ENCODE measurements at places on chromosomes 1 and 21.
A peak's percentile ranks its signal among the peaks of the same experiment; 100 is the strongest.

DNA sequence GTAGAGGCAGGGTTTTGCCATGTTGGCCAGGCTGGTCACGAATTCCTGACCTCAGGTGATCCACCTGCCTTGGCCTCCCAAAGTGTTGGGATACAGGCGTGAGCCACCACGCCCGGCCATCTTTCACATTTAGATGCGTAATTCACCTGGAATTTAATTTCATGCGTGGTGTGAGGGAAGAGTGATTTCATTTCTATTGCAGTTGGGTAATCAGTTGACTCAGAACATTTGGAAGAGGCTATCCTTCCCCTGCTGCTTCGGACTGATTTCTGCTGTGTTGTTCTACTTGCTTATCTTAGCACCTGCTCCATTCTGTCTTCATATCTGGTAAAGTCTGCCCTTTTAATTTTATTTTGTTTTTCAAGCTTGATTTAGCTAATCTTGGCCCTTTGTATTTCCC, 19.1 kb downstream of the DIP2A start:
- no peak for DNase-seq

DNA sequence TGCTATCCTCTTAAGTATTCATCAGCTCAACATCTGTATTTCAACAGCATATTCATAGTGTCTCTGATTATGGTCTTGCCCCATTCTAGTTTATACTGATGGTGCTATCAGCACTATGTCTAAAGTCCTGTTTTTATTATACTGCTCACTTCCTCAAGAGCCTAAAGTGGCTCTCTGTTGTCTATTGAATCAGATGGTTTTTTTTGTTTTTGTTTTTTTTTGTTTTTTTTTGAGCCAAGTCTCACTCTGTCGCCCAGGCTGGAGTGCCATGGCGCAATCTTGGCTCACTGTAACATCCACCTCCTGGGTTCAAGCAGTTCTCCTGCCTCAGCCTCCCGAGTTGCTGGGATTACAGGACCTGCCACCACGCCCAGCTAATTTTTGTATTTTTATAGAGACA, 6.1 kb downstream of the STX12 start:
- no peak for DNase-seq

GRCh38 chr1:53220171-53220961, at the start of gene CZIB:
Gene CZIB, minus strand, starts transcription at chr1:53220634. Its CDS starts 59 bp downstream, at chr1:53220575.
- DNase-seq: peak; percentile 89

DNA sequence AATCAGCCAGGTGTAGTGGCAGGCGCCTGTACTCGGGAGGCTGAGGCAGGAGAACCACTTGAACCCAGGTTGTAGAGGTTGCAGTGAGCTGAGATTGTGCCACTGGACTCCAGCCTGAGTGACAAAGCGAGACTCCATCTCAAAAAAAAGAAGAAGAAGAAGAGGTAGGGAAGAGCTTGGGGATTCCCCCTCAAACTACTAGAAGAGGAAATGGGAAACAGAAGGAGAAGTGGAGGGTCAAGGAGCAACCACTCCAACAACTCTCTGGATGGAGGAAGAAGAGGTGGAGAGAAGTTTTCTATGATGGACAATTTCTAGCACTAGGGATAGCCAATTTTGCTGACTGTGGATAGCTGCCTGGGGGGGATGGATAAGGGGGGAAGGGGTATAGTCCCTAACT, 14.9 kb upstream of the SLAMF9 start:
- DNase-seq: no peak

- no peak for DNase-seq
These were observed 121.7 kb downstream of the DMRTB1 start for GRCh38 chr1:53580739-53581475.

DNA sequence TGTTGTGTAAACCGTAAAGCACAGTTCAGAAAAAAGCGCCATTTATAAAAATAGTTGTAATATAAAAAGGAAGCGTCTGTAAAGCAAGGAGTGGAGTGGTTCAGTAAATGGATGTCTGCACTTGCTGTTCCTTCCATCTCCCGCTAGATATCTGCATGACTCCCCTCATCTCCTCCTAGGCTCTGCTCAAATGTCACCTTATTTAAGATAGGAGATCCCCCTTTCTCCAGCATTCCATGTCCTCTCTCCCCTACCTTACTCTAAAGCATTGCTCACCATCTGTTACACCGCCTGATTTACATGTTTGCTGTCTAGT, 745 bp downstream of the MUL1 start:
- DNase-seq: no peak

GRCh38 chr21:30340714-30341573, 3.5 kb upstream of the KRTAP27-1 start:
- peak; percentile 46 for DNase-seq

- DNase-seq: no peak
These were observed 10.7 kb upstream of the RGS16 start for GRCh38 chr1:182614796-182615454.

GRCh38 chr1:38585460-38585859, 274.1 kb downstream of the RRAGC start:
- DNase-seq: no peak

GRCh38 chr1:218459878-218460711, 115.0 kb downstream of the TGFB2 start:
- peak; percentile 88 for DNase-seq

- no peak for DNase-seq
These were observed 32.4 kb upstream of the KCNA10 start for GRCh38 chr1:110551278-110551809.

- no peak for DNase-seq
These were observed 25.8 kb downstream of the PRDM2 start for GRCh38 chr1:13725714-13726175.

DNA sequence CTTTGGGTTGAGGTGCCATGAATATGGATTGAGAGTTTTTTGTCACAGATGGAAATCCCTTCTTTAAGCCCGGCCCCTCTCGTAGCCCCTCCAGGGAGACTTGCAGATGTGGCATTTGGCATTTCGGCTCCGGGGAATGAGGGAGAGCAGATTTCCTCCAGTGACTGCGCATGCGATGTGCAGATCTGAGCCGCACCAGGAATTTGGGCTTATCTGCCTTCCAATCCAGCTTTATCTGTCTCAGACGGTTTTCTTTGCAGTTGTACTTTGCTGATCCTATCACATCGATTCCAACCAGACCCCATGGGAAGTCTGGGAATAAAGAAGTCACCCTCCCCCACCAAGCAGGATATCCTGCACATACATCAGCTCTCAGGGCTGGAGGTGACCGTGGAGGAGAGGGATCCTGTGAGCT, 11.7 kb downstream of the KIF26B start:
- no peak for DNase-seq

DNA sequence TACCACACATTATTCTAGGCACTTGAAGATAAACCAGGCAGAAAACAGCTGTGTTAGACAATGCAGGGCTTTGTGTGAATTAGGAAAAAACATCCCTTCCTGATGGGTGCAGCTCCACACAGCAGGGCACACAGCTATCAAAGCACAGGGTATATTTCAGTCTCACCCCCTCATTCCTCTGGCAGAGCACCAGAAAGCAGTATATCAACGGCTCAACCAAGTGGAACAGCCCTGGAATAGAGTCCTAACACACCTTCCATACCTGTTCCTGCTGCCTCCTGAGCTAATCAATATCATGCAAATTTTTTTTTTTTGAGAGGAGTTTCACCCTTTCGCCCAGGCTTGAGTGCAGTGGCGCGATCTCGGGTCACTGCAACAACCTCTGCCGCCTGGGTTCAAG, 32.1 kb downstream of the LYST start:
- no peak for DNase-seq

GRCh38 chr1:234258071-234258470, 115.2 kb upstream of the COA6 start:
- DNase-seq: no peak

DNA sequence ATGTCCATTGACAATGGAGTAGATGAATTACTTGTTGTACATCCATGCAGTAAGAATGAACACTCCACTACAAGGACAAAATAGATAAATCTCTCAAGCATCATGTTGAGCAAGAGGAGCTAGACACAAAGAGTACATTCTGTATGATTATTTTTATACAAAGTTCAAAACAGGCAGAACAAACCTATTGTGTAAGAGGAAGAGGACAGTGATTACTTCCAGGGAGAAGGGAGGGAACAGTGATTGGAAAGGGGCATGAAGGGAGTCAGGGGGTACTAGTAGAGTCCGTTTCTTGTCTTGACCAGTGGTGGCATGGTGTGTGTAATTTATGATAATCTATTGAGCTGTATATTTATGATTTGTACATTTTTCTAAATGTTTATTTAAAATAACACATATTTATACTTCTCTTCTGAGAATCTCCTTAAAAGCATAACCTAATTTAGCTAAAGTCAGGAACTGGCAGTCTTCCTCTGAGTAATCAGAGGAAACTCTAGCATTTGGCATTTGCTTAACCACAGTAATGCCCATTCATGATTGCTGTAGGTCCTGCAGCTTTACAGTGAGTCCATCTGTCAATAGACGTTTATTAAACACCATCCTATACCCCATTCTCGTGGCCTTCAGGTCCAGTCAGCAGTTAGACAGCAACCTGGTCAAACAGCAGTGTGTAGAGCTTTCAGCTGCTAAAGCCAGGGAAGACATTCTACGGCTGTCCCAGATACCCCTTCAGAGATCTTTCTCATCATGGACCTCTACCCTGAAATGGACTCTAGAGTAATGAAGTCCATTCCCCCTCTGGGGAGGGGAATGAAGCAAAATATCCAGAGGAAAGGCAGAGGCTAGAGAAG, 114.1 kb upstream of the GALNT2 start:
- DNase-seq: no peak

- peak; percentile 23 for DNase-seq
These were observed 106.7 kb upstream of the ETS2 start for GRCh38 chr21:38699048-38699447.

DNA sequence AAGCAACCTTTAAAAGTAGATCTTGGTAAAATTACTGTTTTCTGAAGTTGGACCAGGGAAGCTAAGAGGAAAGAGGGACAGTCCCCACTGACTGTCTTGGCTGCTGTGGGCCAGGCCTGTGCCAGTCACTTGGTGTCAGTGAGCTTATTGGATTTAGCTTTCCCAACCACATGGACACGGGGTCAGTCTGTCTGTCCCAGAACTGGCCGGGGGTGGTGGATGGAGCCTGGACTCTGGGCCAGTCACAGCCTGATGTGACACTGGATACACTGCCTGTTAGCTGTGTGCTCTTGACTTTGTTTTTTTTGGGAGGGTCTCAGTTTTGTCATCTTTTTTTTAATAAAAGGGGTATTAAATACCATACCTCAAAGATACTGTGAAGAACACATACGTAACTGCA, 96.7 kb downstream of the GALNT2 start:
- DNase-seq: no peak

DNA sequence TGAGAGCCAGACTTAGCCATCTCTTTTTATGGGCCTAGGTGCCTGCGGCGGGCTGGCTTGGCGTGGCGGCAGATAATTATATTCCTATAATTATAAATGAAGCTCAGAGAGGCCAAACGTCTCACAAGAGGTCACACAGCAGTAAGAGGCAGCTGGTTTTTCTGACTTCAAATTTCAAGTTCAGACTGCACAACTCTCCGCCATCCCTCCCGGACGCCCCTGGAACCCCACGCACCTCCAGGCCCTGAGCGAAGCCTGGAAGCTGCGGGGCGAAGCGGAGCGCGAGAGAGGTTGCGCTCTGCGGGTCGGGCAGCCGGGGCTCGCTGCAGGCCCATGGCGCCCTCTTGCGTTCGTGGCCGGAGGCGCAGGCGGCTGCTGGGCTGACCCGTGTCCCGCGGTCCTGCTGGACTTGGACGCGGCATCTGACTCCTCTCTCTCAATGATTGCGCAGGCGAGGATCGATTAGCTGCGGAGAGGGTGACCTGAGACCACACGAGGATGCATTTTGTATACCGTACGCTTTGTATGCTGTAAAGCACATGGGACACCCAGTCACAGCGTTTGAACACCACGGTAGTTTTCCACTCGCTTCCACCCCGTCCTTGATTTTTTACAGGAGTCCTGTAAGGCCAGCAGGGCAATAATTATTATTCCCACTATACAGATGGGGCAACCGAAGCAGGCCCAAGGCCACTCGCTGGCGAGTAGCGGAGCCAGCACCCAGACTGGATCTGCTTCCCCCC, 272.7 kb downstream of the FOXD2 start:
- no peak for DNase-seq

DNA sequence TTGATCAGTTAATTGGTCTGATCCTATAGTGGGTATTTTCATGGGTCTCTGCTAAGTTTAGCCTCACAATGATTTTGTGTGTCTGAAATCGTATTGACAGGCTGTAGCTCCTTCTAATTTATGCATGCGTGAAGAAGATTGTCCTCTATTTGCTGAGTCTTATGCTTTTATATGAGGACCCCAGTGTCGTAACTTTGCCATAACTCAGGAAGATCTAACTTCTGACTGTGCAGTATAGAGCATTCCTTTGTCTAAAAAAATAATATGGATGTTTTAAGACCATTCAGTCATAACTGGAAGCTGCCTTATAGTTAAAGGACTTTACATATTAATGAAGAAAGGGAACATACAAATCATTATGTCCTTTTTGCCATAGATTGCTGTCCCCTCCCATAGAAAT, 73.3 kb downstream of the CAMTA1 start:
- no peak for DNase-seq

- no peak for DNase-seq
These were observed 33.3 kb downstream of the PTPRC start for GRCh38 chr1:198672124-198672523.

DNA sequence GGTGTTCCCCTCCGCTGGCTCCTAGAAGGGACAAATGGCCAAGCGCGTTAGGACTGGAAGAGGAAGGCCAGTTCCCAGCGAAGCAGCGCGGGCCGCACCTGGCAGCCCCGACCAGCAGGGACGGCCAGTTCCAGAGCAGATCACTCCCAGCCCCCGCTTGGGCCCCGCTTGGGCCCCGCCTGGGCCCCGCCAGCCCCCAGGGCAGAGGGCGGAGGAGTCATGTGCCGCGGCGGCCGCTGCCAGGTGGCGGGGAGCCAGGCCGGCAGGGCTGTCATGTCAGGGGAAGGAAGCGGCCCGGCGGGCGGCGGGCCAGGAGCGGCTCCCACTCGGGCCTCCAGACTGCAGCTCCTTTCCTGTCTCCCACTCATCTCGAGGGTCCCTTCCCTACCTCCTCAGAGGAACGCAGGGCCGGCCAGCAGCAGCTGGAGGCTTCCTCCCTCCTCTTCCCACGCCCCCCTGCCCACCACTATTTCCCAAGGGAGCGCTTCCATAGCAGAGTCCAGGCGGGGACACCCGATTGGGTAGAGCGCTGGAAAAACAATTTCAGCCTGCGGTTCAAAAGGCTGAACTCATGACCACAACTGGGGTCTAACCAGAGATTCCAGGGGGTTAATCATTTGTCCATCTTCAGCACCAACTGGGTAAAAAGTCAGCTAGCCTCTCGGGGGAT, 16.5 kb downstream of the ZNF697 start:
- DNase-seq: no peak

- no peak for DNase-seq
These were observed 2.6 kb upstream of the DVL1 start for GRCh38 chr1:1351511-1352427.

- no peak for DNase-seq
These were observed 19.7 kb upstream of the SUMO3 start for GRCh38 chr21:44837537-44837936.

DNA sequence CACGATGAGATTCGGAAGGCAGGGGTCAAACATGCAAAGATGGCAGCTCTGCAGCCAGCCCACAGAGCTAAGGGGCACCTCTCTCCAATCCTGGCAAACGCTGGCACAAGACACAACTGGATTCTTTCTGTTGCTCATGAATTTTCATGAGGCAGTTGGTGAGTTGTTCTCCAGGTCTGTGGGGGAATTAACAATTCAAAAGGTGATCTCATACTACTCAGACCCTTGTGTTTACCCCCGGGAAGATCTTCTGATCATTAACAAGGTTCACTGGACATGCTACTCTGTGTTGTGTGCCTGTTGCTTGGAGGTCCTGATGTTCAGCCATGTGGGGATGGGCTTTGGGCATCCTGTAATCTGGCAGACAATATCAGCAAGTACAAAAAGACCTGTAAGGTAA, 128.9 kb downstream of the HHAT start:
- DNase-seq: peak; percentile 39
